Sigmoid colon (tissue), 7 donors: ENCODE measurements at places on chromosomes 7 and 10. TPM values are rescaled to one million over a fixed set of nuclear protein-coding genes. Genes with fewer than 3 reads are reported as not detected.

- peak; percentile 80 for DNase-seq
Observed at GRCh38 chr7:24572997-24573553, at the start of gene PALS2. Gene PALS2 (plus strand): TSS chr7:24573452. CDS start chr7:24623668, 50,216 bp downstream.

DNA sequence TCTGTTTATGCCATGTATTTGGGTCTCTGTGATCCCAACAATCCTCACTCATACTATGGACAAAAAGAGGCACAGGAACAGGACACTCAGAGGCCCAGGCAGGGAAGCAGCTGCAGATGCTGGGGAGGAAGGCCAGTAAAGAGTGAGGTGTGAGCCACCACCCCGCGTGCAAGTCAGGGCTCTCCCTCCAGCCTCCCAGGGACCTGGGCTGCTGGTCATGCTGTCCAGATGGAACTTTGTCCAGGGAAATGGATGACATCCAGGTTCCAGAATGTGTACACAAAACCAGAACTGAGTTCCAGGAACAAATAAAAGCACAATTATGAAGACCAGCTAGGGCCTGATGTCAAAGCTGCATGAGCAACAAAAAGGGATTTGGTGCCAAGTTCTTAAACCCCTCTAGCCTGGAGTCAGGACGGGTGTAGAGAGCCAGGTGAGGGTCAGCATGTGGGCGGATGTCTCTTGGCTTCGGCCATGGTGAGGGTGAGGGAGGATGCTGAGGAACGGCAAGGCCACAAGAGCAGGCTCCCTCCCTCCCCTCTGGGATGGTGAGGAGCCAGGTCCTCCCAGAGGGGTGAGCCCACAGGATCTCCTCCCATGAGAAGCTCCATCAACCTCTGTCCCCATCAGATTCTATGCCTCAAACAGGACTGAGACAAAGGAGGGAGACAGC, 739.7 kb downstream of the PARD3 start:
- DNase-seq: peak; percentile 82

DNA sequence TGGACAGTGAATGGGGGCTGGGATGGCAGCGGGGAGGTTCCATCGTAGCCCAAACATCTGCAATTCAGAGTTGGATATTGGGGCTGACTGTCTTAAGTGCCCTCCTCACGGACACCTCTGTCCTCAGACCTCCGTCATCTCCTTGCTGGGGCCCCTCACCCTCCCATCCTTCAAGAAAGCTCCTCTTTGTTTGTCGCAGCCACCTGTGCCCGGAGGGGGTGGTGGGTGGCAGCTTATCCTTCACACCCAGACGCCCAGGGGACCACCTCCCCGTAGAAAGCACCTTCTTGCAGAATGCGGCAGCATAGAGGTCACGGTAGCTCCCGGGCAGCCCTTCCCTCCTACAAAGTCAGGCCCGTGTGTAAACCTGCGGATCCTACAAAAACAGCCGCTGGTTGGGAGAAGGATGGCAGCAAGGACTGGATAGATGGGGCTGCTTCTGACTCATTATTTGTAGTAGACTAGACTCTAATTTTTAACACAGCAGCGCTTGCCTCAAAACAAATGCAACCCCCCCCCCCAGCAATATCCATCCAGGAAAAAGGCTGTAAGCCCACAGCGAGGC, 1.3 kb upstream of the PTPRN2 start:
- DNase-seq: peak; percentile 59

DNA sequence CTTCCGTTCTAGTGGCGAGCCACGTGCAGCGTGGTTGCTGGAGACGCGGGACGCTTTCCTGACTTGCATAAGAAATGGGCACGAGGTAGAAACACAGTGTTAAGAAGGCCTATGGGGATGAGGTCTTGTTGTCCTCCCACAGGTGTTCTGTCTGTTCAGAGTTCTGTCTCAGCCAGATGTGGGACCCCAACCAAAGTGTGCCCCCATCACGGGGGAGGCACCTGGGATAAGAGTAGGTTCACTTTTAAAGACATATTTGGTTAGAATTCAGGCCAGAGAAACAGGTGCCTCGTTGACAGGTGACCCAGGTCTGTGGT, 56.0 kb upstream of the PITRM1 start:
- no peak for DNase-seq

DNA sequence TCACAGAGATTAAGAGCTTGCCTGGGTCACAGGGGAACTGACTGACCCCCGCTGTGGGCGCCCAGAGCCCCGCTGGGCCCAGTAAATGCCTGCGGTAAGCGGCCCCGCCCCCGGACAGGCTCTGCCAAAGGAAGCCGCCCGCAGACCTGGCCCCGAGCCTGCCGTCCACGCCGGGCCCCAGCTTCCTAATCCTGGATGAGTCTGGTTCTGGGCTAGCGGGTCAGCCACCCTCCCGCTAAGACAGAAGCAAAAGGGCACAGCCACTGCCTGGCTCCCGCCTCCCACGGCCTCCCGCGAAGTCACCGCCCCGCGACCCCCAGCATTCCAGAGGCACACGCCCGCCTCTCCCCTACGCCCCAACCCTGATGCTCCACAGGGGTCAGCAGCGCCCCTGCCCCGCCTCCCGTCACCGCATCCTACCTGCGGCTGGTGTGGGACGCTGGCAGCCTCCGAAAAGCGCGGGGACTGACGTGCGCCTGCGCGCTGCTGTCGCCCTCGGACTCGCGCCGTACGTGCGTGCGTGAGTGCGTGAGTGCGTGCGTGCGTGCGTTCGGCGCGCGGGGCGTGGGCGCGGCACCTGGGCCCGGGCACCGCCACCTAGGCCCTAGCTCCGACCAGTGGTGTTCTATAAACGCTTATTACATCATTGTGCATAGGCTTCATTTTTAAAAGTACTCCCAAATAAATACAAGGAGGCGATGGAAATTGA, at the start of gene FIGNL1:
Gene FIGNL1, minus strand, starts transcription at position 470 of the 709 bp plus-strand sequence. CDS start 3,063 bp downstream, outside the sequence.
- DNase-seq: peak; percentile 83

The TMEM72 gene
- total RNA-seq: 0.33 TPM

The MMP21 gene
- total RNA-seq: not detected

The COL28A1 gene
- 25.5 TPM for total RNA-seq

The C7orf57 gene
- total RNA-seq: not detected

- no peak for DNase-seq
Observed at GRCh38 chr7:107206706-107207105, 37.9 kb downstream of the HBP1 start.

GRCh38 chr10:93463723-93464476, 18.2 kb downstream of the MYOF start:
- DNase-seq: peak; percentile 85

- no peak for DNase-seq
Observed at GRCh38 chr10:88110355-88110754, 246.9 kb downstream of the PTEN start.

DNA sequence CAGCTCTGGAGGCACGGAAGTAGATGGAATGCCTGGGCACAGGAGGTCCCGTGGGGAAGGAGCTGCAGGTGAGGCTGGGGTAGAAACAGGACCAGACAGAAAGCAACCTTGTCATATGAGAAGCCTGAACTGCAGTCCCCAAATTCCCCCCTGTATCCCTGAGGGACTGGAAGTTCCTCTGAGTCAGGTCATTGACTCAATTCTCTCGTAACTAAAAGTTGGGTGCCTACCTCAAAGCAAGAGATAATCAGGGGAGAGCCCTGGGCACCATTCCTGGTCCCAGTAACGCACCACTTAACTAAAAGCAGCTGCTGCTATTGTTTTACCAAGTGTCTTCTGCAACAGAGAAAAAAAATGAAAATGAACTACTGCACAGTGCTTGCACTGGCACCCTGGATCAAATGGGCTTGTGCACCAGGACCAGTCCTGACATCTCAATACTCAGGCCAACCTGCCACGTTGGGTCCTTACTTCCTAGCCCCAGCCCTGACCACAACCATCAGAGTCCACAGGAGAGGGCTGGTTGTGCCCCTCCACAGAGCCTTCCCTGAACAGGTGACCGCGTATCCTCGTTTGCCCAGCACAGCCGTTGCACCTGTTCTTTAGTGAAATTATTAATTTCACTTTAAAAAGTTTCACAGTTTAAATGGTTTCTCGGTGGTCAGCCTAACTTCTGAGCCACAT, 79.3 kb downstream of the GRID1 start:
- peak; percentile 33 for DNase-seq

The RNF32 gene
- total RNA-seq: 0.81 TPM

DNA sequence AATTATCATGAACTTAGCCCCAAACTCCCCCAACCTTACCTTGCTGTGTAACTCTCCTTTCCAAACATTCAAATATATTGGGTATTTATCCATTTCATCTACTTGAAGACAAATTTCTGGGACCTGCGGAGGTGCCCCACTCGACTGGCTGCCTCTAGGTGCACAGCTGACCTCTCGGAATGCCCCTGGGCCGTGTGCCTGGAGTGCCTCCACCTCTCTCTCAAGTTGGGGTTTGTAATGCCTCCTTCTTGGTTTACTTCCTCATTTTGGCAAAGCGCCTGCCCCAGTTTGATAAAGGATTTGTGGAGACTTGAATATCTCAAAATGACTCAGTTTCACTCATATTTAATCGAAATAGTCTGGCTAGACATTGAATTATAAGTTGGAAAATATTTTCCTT, 16.6 kb downstream of the ZNF777 start:
- no peak for DNase-seq

DNA sequence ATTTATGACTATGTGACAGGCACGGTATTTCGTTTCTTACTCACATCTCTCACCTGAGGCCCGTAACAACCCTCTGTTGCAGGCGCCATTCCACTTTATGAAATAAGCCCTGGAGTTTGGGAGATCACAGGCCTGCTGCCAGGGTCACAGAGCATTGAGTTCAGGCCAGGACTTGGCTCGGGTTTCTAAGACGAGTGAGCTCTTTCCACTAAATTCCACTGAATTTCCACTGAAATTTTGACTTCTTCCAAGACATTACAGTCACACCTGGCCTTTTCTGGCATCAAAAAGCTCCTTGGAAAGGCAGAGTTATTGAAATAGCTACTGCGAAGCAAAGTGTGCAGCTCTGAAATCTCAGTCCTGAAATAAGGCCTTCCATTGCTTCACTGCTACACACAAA, 282.8 kb upstream of the MGMT start:
- no peak for DNase-seq

DNA sequence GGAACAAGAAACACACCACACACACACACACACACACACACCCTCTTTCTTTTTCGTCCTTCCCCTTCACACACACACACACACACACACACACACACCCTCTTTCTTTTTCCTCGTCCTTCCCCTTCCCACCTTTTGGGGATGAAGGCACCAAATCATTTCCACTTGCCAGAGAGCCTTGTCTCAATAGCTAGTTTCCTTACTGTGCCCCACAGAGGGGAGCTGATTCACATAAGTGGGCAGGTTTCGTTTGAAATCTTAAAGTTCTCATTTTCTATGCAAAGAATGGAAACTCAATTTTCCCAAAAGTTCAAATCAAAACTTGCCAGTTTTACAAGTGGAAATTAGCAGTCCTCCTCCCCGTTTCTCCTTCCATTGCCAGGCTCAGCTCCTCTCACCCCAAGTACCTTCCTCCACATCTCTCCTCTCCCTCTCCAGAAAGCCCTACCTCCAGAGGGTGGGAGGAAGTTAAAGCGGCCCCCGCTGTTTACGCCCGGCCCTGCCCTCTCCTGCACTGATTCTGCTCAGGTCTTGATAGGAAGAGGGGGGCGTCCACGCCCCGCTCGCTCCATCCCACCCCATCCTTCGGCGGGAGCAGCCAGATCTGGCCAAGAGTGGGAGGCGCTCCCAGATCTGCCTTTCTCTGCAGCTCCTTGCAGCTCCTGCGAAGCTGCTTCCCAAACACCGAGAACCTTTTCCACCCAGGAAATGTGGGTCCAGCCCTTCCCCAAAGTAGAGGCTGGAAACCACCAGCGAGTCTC, 1.3 kb downstream of the CTTNBP2 start:
- peak; percentile 68 for DNase-seq

DNA sequence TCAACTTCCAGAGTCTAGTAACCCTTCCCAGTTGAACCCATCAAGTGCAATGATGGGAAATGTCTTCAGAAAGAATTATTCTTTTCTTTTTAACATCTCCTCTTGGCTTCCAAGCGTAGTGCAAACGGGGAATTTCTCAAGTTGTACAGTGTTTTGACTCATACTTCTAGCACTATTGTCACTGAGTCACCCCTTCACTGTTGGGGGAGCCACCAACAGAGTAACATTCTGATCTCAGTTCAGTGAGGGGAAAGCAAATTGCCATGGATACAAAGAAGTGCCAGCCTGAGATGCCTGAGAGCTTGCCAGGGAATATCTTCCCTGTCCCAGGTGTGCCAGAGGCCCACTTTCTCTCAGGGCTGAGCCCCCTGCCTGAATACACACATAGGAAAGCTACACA, 31.0 kb downstream of the CYP3A5 start:
- DNase-seq: no peak

- no peak for DNase-seq
Observed at GRCh38 chr7:90495241-90495640, 25.8 kb downstream of the PTTG1IP2 start.

- DNase-seq: no peak
Observed at GRCh38 chr10:93459466-93459865, 22.7 kb downstream of the MYOF start.

- DNase-seq: no peak
Observed at GRCh38 chr7:35450456-35451214, 196.7 kb upstream of the TBX20 start.

GRCh38 chr10:126140746-126141273, 244.4 kb downstream of the FANK1 start:
- DNase-seq: no peak

DNA sequence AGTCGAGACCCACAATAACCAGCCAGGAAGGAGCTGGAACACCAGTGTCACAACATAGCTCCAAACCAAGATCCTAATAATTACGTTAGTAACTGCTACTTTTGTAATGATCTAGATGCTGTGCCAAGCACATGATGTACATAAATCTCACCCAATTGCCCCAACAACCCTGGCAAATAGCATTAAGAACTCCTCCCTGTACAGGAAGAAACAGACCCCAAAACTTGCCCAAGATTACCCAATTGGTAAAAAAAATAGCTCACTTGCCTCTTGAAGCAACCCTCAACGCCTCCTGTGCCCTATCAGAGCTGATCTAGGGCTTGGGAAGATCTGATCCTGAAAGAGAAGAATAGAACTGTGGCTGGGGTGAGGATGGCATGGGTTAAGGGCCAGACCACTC, 628.7 kb upstream of the AUTS2 start:
- DNase-seq: no peak

DNA sequence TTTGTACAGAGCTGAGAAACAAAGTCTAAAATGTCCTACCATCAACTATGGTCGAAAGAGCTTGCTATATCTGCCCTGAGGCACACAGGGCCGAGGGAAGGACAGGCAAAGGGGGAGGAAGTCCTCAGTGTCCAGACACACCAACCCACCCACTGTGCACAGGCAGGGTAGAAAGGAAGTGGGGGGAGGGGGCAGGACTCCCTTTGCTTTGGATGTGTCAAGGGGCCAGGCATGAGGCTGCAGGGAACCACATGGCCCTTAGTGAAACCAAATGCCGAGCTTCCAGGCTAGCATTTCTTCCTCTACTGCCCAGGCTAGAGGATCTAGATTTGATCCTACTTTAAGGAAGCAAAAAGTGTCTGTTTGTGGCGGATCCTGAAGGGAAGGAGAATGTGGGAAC, 28.6 kb downstream of the KCNH2 start:
- peak; percentile 50 for DNase-seq

The LRRC17 gene
- total RNA-seq: 5.5 TPM

GRCh38 chr10:593016-593415, 96.5 kb downstream of the DIP2C start:
- no peak for DNase-seq

The ELOVL3 gene
- total RNA-seq: not detected
